ENCODE measurements at places on chromosomes 16 and 17.

GRCh38 chr17:77836557-77837041 lies 121.9 kb upstream of the TNRC6C start:
- no peak for DNase-seq

DNA sequence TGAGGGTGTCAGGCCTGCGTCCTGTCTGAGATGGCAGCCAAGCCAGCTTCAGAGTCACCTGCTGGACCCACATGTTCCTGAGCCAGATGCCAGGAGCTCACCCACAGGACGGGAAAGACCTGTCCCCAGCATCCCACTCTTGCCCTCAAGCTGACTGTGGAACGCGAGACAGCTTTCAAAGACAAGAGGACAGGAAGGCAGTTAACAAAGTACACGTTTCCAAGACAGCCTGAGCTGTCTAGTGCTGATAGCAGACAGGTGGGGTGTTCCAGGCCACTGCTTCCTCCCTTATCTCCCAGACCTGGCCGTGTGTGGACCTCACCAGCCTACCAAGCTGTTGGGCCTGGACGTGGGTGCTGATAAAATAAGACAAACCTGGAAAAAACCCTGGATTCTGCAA lies 13.2 kb downstream of the CMTM3 start:
- no peak for DNase-seq

DNA sequence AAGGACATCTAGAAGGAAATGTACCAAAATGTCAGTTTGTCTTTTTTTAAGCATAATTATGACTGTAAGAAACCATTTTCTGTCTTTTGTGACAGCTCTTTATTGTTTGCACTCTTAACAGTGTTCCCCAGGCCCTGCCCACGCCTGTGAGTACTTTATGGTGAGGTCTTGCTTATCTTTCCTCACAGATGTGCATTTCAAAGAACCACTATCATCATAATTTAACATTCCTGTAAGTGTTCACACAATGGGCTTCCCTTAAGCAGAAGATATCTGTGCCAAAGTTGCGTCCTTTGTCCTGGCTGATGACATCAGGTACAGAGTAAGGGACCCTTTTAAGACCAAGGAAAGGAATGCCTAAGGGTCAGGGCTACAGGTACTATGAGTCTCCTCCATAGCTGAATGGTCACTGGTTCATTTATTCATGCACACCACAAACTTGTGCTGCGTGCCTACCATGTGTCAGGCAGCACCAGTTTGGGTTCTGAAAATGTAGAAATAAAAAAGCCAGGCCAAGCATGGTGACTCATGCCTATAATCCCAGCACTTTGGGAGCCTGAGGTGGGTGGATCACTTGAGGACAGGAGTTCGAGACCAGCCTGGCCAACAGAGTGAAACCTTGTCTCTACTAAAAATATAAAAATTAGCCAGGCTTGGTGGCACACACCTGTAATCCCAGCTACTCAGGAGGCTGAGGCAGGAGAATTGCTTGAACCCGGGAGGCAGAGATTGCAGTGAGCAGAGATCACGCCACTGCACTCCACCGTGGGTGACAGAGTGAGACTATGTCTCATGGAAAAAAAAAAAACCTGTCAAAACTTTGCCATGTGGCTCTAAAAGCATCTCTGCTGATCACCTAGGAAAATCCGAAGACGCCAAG lies 55.4 kb upstream of the NLK start:
- DNase-seq: no peak

GRCh38 chr16:88318521-88318920 lies 64.2 kb upstream of the ZNF469 start:
- DNase-seq: no peak

DNA sequence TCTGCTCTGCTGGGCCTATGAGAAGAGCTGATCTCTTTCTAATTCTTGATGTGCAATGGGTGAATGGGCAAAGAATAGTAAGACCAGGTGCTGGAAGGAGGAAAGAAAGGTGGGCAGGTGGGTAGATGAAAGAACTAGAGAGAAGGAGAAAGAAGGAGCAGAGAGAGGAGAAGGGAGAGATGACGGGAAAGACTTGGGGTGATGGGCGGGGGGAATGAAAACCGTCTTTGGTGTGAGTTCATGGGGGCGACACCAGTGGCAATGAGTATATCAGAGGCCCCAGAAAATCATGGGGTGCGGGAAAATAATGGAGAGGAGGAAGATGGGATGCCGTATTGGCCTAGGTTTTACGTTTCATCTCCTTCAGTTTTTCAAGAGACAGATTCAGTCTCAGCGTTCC lies 128.8 kb upstream of the PLCG2 start:
- DNase-seq: no peak

- no peak for DNase-seq
Observed at GRCh38 chr17:67633751-67634211, 84.0 kb upstream of the NOL11 start.

GRCh38 chr16:18041864-18042834 lies 294.4 kb downstream of the NPIPA8 start:
- DNase-seq: no peak

DNA sequence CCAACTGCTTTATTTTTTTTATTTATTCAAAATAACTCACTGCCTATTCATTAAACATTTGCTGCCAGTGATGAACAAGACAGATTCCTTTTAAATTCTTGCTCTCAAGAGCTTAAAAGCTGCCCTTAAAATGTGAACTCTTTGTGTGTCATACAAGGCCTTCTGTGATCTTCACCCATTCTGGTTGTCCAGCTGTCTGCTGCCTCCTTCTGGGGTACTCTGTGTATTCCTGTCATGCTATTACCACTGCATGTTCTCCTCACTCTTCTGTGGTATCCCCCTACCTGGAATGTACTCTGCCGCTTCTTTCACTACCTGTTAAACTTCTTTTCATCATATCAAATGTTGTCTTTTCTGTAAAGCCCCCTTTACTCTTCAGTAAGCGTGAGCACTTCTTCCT lies 165.8 kb downstream of the CHD9 start:
- DNase-seq: peak; percentile 23

- DNase-seq: no peak
Observed at GRCh38 chr16:72410492-72410891, 238.5 kb upstream of the PMFBP1 start.

DNA sequence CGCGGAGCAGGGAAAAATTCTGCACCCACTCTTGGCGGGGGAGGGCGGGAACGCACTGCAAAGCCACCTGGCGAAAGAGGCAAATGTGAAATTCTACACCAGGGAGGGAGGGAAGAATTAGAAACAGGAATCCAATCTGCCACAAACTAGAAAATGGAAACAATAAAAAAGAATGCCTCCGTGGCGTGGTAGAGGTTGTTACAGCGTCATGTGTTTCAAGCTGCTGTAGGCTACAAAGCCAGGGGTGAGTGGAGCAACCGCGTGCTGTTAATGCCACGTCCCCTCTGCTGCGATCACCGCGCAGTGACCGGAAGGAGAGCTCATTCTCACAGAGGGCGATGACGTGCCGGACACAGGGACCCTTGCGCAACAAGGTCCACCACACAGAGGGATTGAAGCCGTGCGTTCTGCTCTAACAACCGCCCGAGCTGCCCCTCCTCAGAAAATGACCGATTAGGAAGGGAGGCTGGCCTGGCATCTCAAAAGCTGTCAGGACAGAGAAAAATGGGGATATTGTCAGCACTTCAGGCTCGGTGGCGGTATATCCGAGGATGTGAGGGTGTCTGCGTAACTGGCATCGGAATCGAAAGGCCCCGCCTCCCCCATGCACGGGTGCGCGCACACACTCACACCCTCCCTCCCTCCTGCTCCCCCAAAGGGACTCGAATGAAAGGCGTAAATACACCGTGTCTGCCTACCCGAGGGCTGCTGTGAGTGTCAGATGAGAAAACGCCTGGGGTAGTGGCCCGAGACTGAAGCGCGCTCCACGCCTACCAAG lies 70.8 kb upstream of the TNRC6C start:
- DNase-seq: no peak

DNA sequence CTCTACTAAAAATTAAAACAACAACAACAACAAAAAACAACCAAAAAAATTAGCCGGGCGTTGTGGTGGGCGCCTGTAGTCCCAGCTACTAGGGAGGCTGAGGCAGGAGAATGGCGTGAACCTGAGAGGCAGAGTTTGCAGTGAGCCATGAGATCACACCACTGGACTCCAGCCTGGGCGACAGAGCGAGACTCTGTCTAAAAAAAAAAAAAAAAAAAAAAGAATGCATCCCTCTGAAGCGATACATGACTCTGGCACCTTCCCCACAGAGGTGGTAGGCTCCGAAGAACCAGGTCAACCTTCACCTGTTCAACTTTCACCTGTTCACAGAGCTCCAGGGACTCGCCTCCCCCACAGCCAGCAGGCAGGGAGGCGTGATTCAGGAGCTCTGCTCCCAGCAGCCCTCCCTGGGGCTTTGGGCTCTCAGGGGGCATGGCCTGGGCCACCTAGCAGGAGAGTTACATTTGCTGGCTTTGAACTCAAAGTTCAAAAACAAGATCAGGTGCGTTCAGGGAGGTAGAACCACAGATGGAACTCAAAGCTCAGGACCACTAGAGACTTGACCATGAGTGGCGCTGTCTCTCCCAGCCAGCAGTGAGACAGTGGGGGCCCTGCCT lies 5.6 kb downstream of the VAC14 start:
- DNase-seq: peak; percentile 62

DNA sequence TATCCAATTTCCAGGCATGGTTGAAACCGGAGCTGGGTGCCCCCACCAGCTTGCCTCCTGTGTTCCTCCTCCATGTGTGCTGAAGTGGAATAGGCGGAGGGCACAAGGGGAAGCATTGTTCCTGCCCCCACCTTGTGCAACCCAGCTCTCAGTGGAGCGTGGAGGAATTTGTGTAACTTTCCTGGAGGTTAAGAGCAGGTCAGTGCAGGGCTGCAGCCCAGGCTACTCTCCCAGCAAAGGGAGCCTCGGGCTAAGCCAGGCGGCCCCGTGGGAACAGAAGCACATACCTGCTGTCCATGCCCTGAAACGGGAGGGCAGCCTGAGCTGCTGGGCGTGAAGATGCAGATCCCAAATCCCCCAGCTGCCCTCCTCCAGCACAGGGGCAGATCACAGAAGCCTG lies 158.8 kb upstream of the LHX1 start:
- DNase-seq: no peak

GRCh38 chr16:79587897-79588296 lies 12.6 kb downstream of the MAF start:
- DNase-seq: no peak

DNA sequence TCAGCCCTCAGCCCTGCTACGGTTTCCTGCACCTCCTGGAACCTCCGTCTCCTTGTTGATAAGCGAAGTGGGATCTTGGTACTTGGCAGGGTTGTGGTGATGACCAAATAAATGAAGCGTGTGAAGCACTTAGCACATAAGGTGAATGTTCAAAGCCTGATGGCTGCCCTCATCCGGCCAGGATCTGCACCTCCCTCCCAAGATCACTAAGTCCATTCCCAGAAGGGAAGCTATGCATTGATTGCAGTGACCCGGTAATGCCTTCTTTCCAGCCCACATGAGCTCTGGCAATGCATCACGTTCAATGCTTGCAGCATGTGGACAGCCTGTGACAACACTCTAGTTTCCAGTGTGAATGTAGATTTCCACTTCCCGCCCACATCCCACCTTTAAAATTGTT lies 24.9 kb upstream of the RHOT1 start:
- no peak for DNase-seq

GRCh38 chr17:74921769-74922168 lies 1.3 kb downstream of the USH1G start:
- no peak for DNase-seq

DNA sequence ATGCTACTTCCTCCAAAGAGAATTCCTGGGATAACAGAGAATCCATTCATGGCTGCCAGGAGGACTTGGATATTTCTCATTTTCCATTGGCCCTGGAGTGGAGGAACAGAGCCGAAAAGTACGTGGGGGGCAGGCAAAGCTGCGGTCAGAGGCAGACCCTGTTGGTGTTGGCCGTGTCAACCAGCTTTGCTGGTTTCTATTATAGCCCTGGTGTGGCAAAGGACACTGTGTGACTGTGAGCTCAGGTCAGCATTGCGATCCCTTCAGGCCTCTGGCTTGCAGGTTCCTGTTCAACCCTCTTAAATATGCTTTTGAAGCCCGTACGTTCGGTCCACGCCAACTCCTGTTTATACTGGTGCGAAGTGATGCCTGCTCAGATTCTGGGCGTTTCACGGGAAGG lies 596.2 kb downstream of the MAF start:
- DNase-seq: no peak

- peak; percentile 41 for DNase-seq
Observed at GRCh38 chr16:9903-10665, 43.3 kb downstream of the POLR3K start.

GRCh38 chr17:82486231-82487094 lies 27.9 kb downstream of the NARF start:
- DNase-seq: no peak

GRCh38 chr17:10156948-10157607 lies 41.3 kb downstream of the GAS7 start:
- DNase-seq: no peak

GRCh38 chr17:9512323-9513168 lies 63.1 kb downstream of the STX8 start:
- no peak for DNase-seq

GRCh38 chr16:89721546-89722391 lies 432 bp downstream of the ZNF276 start:
- peak; percentile 79 for DNase-seq

- no peak for DNase-seq
Observed at GRCh38 chr17:18129041-18129502, 20.5 kb downstream of the MYO15A start.

DNA sequence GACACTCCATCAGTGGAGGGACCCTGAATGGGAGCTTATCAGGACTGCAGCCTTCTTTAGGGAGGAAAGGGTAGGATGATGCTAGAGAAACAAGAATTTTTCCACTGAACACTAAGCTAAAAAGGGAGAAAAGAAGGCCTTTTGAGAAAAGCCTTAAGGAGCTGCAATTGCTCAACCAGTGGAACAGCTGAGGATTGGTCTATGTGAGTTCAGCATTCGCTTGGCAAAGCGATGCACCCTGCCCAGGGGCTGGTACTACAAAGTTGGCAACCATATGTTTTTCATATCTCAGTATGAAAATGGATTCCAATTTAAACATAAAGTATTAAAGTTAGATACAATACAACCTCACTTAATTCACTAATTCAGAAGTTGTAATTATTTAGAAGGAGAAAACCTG lies 117.8 kb upstream of the FAM20A start:
- DNase-seq: no peak

- no peak for DNase-seq
Observed at GRCh38 chr17:9101356-9101755, 80.0 kb downstream of the NTN1 start.

GRCh38 chr16:85242140-85242539 lies 129.9 kb upstream of the CIBAR2 start:
- no peak for DNase-seq

DNA sequence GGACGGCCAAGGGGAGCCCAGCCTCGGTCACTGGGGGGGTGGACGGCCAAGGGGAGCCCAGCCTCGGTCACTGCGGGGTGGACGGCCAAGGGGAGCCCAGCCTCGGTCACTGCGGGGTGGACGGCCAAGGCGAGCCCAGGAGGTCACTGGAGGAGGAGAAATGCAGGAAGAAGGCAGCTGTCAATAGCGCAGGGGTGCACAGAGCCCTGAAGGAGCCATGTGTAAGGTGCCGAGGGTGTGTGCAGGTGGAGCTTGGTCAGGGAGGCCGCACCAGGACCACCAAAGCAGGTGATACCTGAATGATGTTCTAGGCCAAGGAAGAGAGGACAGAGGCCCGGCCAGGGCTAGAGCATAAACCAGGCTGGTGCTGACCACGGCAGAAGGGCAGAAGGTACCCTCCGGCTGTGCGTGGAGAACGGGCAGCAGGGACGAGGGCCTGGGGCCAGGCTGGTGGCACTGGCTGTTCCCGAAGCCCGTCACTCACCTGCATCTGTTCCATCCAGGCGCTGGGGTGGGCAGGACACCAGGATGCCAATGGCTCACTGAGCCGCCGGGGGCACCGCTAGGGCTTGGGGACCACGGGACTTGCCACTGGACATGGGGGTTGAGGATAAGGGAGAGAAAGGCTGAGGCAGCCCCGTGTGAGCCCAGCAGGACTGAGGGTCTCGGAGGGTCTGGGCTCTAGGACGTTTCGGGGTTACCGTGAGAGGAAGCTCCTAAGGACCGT lies 5.9 kb upstream of the CCDC57 start:
- DNase-seq: no peak
